T-helper 2 cell (primary cell): ENCODE measurements at places on chromosomes 13 and 19.
A peak's percentile ranks its signal among the peaks of the same experiment; 100 is the strongest.

- DNase-seq, result no peak
Measured at GRCh38 chr19:18712981-18713380, 29.5 kb downstream of the CRTC1 start.

DNA sequence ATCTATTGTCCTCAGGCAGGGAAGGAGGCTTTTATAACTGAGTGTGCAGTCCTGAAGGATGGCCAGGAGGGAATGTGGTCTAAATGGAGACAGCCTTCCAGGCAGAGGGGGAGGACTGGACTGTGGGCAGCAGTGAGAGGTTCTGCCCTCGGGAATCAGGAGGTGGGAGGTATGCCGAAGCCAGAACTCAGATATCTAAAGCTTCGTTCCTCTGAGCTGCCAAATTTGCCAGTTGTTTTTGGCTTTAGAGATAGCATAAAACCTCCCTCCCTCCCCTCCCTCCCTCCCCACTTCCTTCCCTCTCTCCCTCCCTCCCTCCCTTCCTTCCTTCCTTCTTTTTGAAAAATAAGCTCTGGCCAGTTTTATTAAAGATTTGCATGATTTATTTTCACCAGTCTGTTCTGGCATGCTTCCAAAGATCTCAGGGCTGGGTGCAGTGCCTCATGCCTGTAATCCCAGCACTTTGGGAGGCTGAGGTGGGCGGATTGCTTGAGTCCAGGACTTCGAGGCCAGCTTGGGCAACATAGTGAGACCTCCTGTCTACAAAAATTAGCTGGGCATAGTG is 2.4 kb downstream of the MEDAG start:
- DNase-seq, result no peak

DNA sequence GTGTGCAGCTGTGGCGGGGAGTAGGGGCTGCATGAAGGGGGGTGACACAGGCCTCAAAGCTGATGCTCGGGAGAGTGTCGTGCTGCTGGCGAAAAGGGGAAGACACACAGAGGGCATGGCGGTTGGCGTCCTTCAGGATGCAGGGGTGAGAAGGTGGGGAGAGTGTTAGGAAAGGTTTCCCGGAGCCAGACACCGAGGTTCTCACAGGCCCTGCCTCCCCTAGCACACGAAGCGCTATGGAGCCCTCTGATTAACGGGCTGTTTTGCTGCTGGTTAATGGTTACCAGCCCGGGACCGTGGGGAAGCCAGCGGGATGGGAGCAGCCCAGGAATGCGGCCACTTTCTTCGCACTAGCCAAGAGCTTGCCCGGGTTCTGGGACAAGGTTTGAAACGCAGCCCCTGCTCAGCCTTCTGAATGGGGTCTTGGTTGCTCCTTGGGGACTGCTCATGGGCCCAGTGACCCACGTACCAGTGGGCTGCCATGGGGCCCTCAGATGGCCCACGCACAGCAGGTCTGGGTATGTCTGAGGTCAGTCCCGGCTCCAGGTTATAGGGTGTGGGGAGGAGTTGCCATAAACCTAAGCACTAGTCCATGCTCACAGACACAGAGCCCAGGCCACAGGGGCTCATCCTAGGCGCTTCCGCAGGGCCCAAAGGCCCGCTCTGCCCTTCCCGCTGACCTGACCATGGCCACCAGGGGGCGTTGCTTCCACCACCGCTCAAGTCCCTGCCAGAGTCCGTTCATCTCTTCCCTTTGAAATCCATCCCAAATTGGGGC is 31.3 kb upstream of the ISYNA1 start:
- DNase-seq, result peak; percentile 50

- no peak for DNase-seq
Measured at GRCh38 chr13:24097667-24098066, 62.9 kb upstream of the SPATA13 start.

- DNase-seq, result no peak
Measured at GRCh38 chr13:31008400-31009115, 76.1 kb downstream of the TEX26 start.

DNA sequence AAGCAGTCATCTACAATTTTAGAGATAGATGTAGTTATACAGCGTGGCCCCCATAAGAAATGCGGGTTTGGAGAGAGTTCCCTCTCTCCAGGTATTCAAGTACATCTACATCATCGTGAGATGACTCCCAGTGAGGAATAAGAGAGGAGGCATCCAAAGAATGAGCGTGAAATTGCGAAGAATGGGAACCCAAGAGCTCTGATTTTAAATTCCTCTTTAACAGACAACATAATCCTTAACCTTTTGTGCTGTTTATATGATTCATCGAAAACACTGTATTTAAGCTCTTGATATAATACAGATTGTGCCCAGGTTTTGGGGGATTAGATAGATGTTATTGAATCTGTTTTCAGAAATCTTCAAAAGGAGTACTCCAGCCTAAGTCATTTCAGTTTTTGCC is 161.5 kb downstream of the COG6 start:
- no peak for DNase-seq

- DNase-seq, result no peak
Measured at GRCh38 chr19:5827342-5827890, 12.1 kb downstream of the FUT6 start.
